Stimulated activated CD8-positive, alpha-beta memory T cell treated with anti-CD3 and anti-CD28 coated beads, Interleukin-2, amount 100 ng/mL, for 1 hour (primary cell): ENCODE measurements at places on chromosomes 6 and 20.

- no peak for DNase-seq
Measured at GRCh38 chr6:41232667-41233066, 4.5 kb downstream of the TREML4 start.

DNA sequence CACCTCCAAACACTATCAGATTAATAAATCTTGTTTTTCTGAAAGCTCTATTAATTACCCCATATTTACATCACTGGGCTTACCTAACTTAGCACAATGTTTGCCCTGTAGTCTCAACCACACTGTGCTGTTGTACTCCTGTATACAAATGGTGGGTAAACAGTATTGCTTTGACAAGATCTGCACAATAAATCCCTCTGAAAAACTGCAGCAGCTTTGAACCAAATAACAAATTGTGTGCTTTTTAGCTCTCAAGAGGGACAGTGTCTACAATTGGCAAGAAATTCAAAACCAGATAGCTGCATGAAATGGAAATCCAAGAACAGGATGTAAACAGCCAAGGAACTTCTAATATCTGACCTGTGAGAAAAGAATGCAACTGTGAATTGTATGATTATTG, 10.4 kb downstream of the KIF6 start:
- DNase-seq, result no peak

- no peak for DNase-seq
Measured at GRCh38 chr6:2021713-2022125, 223.7 kb downstream of the GMDS start.

DNA sequence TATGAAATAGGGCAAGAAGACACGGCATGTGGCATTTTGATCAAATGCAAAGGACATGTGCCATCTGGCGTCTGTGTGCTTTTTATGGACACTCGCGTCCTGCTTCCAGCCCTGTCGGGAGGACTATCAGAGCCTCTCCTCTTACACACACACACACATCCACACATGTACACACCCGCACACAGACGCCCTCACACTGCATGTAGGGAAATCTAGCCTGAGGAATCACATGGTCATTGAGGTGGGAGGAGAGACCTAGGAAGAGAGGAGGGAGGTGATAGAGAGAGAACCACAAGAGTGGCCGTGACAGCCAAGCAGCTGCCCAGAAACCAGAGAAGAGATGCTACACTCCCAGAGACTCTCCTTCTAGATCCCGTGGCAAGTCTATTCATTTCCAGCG, 105.9 kb upstream of the CDYL start:
- DNase-seq, result no peak

GRCh38 chr20:48656661-48657211, 171.1 kb downstream of the PREX1 start:
- DNase-seq, result no peak

DNA sequence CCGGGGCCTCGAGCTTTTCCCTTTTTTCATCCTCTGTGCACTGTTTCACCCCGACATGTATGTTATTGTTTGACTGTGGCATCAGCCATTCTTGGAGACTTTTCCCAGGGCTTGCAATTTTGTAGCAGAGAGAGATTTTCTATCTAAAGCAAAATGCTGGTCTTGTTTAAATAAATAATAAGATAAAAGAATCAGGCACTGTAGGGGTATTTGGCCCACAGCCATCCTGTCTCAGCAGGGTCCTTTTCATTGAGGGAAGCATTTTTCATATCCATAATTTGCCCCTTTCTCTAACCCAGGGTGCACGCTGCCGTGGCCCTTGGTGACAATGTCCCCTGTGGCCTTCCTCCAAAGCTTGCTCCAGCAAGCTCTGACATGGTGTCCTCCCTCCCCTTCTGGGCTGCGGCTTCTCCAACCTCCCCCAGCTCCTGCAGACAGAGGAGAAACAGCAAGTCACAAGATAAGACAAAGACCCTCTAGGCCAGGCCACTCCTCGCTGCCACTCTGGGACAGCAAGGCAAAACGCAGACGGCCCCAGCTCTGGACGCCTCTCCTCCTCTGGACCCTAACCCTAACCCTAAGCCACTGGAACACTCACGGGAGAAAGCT, 117.6 kb downstream of the MYLK4 start:
- no peak for DNase-seq

- no peak for DNase-seq
Measured at GRCh38 chr6:127793396-127793795, 107.5 kb downstream of the THEMIS start.

DNA sequence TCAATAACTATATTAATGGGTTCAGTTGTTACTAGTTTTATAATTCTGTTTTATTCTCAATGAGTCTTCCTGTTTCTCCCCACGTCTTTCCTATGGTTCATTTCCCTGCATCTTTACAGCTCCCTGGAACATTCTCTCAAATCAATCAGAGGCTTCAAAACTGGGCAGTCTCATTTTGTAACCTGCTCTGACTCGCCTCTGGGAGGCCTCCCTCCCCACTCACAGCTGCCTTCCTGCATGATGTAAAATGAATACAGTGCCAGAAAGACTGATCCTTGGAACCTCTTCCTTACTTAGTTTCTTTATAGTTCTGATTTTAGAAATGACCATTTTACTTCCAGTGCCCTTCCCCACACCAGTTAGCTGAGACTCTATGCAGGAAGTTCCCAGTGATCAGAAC, 103.9 kb downstream of the ESR1 start:
- DNase-seq, result no peak

DNA sequence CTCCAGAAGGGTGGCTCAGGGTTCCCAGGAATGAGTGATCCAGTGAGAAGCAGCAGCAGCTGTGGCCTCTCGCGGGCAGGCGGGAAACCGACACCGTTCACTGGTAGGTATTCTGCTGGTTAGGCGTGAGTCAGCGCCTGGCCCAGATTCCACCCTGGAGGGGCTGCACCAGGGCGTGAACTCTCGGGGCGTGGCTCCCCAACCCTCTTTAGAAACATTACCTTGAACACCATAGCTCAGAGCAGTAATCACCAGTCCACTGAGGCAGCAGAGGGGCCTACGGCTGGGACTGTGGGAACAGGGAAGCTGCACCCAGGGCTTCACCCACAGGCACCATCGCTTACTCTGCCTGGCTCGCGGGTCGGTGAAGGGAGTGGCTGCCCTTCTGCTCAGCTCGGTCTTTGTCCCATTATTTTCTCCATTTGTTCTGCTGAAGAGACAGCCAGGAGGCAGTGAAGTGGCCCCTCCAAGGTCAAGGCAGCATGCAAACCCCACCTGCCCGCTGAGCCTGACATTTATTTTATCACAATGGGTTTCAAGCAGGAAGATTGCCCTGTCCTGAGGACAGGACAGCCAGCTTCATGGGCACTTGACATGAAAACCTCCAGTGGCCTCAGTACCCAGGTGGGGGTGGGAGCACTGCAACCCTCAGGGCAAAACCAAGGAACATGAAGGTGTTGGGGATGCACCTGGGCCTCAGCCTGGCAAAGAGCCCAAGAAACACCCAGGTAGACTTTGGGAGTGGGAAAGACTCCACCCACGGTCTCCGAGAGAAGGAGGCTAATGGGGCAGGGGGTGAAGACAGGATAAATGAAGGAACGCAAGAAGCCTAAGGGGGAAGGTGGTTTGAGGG, 51.0 kb upstream of the CD93 start:
- DNase-seq, result no peak

- no peak for DNase-seq
Measured at GRCh38 chr6:7624796-7625710, 35.1 kb downstream of the SNRNP48 start.

DNA sequence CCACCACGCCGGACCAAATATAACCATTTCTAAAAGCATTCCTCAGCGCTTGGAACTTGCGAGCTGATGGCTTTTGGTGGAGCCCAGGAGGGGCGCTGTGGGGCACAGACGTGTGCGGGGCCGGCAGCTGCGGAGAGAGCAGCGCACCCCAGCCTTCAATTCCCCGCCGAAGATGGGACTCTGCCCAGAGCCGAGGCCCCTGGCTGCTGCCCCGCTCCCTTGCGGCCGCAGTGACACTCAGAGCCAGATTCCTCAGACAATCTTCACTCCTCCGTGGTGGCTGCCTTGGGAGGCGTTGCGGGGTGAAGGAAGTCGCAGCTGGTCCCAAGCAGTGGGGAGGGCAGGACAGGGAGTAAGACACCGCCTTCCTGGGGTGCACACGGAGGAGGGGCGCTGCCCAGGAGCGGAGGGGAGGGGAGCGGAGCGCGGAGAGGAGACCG, 87.7 kb downstream of the TMEM242 start:
- DNase-seq, result peak; percentile 23

DNA sequence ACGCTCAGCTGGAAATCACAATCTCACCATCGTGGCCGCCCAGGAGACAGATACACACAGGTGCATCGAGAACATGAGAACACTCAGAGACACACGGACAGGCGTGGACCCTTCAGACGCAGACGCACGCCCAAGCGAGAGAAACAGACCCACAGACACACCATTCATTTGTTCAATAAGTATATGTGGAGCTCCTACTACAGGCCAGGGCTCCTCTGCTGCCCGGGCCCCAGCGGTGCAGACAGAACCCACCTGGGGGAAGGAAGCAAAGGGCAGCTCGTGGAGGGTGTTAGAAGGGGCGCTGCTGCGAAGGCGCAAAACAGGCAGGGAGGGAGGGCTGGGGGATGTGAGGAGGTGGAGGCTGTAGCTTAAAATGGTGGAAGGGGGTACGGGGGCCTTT, 39.2 kb downstream of the SRC start:
- DNase-seq, result no peak

DNA sequence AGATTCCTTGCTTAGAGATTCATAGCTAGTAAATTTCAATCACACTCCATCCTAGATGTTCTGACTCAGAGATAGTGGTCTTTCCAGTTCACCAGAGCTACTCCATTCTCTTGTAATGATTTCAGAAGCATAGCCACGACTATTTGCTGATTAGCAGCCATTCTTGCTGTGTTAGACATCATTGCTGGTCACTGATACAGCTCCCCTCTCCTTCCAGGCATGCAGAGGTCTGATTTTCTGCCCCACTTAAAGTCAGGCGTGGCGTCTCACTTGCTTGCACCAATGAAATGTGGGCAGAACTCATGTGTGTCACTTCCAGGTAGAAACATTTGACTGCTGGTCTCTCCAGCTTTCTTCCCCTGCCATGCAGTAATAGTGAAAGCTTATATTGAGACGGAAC, 168.9 kb upstream of the JARID2 start:
- no peak for DNase-seq

GRCh38 chr20:32889281-32889680, 30.6 kb downstream of the EFCAB8 start:
- no peak for DNase-seq

GRCh38 chr6:130788954-130789353, 38.3 kb upstream of the SMLR1 start:
- no peak for DNase-seq

DNA sequence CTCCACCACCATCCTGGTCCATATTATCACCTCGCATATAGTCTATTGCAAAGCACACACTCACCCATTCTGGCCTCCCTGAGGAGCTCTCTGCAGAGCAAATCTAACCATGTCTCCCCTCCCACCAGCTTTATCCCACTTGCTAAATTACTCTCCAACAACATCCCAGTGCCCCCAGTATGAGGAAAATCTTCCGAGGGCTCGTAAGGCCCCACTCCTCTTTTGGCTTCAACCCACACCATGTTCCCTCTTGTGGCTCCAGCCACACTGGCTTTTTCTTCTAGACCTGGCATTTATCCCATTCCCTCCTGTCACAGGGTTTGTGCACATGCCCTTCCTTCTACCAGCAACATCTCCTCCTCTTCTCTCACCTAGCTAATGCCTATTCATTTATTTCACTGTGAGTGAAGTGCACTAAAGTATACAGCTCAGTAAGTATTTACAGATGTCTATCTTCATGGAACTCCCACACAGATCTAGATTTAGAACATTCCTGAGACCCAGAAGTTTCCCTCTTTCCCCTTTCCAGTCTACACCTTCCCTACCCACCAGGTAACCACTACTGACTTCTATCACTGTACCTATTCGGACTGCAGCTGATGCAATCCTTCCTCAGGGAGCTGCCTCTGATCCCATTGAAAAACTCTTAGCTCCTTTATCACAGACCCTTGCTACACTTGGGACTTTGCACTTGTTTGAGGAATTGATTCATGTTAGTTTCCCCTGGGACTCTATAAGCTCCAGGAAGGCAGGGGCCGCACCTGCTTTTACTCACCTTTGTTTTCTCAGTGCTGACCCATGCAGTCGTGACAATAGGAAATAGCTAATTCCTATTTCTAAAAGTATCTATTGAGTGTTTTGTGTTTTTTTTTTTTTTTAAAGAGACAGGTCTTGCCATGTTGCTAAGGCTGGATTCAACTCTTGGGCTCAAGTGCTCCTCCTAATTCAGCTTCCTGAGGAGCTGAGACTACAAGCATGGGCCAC, 15.5 kb downstream of the MRPL14 start:
- no peak for DNase-seq

DNA sequence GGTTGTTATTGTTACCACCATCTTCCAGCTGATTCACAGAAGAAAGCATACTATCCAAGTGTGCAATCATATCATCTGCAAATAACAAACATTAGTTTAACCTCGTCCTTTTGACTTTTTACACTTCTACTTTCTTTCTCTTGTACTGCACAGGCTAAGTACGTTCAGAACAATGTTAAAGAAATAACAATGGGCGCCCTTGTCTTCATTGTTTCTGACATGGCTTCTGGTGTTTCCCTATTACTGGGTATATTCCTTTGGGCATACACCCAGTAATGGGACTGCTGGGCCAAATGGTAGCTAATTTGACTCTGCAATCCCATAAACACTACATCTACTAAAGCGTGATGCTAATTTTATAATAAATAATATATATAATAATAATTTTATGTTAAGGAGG, 146.7 kb downstream of the GJA10 start:
- no peak for DNase-seq

GRCh38 chr6:158496700-158497099, 63.2 kb upstream of the TMEM181 start:
- no peak for DNase-seq

GRCh38 chr6:139344186-139344963, 30.1 kb downstream of the CITED2 start:
- DNase-seq, result no peak

DNA sequence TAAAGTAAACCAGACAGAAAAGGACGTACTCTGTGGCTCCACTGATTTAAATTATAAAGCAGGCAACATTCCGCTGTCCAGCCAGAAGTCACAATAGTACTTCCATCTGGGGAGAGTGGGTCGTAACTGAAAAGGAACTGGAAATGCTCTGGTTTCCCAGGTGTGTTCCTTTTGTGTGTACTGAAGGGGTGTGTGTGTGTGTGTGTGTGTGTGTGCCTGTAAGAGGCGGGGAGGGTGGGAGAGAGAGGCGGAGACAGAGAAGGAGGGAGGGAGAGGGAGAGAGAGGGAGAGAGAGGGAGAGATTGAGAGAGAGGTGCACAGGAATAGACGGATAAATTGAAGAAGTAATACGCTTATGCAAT, 178.4 kb upstream of the ZNF184 start:
- no peak for DNase-seq

- DNase-seq, result no peak
Measured at GRCh38 chr6:106290954-106291353, 34.6 kb downstream of the ATG5 start.

DNA sequence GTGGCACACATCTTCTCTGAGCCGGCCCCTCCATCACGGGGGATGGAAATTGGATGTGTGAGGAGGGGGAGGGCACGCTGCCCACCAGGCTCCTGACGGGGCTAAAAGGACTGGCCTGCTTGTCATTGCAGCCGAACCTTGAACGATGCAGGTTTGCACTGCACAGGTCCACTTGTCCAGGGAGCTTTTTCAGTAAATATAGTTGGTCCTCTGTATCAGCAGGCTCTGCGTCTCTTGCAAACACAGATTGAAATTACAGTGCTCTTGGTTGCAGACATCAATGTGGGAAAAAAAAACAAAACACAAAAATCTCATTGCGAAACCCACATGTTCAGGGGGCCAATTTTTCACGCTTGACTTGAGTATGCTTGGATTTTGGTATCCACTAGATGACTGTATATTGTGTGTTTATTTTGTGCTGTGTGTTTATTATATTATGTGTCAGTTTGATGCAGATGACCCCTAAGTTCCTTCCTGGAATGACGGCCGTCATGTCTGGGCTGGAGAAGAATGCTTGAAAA, 29.2 kb downstream of the ERMARD start:
- no peak for DNase-seq
